COR-L47 (cell line): ENCODE measurements at places on chromosomes 12 and 14.

- DNase-seq: no peak
Observed at GRCh38 chr12:39402922-39403321, 40.0 kb downstream of the KIF21A start.

- no peak for DNase-seq
Observed at GRCh38 chr14:72855913-72856312, 38.0 kb downstream of the DPF3 start.

GRCh38 chr12:5187136-5187535 lies 143.5 kb downstream of the KCNA5 start:
- no peak for DNase-seq

GRCh38 chr14:57760896-57761295 lies 105.0 kb downstream of the SLC35F4 start:
- no peak for DNase-seq

- no peak for DNase-seq
Observed at GRCh38 chr12:82745807-82746206, 59.1 kb downstream of the TMTC2 start.

GRCh38 chr12:27585739-27586265 lies 61.8 kb downstream of the PPFIBP1 start:
- no peak for DNase-seq

- no peak for DNase-seq
Observed at GRCh38 chr12:42585154-42585840, 4.2 kb downstream of the PRICKLE1 start.

- DNase-seq: peak; percentile 4
Observed at GRCh38 chr14:34981743-34982420, 910 bp upstream of the SRP54 start.
